ENCODE measurements at places on chromosomes 3 and 15.

GRCh38 chr3:161893972-161894371 is 397.4 kb downstream of the OTOL1 start:
- DNase-seq: no peak

GRCh38 chr15:76382987-76383728 is 46.6 kb downstream of the ISL2 start:
- DNase-seq: no peak

- no peak for DNase-seq
These were observed 662.3 kb downstream of the NR2F2 start for GRCh38 chr15:96992817-96993216.

- DNase-seq: no peak
These were observed 55.3 kb upstream of the SLC6A1 start for GRCh38 chr3:10937141-10937825.

DNA sequence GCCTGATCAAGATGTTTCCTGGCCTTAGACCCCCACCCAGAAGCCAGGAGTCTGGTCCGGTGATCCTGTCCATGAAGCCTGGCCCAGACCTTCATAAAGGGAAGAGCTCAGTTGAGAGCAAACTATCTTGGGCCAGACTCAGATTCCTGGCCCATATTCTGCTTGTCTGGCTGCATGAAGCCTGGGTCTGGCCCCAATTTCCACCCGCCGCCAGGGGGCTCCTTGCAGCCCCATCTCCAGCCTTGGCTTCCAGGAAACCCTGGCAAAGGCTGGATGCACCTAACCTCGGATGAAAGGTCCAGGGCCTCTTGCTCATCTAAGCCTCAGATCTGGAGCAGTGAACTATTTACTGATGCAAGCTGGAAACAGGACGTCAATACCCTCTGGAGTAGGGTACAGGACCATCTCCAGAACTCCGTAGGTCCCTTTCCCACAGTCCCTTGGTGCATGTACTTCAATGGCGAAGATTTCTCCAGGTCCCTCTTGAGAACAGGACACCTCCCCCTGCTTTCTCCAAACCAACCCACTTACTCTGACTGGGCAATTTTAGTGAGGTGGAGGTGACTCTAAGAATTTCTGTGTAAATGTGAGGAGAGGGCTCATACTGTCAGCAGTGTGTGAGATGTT is 5.6 kb downstream of the FOXL2 start:
- no peak for DNase-seq

DNA sequence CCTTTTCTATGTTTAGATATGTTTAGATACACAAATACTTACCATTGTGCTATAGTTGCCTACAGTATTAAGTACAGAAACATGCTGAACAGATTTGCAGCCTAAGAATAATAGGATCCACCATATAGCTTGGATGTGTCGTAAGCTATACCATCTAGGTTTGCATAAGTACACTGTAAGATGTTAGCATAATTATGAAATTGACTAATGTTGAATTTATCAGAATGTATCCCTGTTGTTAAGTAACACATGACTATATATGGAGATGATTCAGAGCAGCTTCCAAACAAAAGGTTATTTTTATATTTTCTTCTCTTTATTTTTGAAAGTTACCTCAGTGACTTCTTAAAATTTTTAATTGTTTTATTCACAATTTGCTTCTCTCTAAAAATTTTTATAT is 2.4 kb downstream of the SLC28A2 start:
- no peak for DNase-seq

DNA sequence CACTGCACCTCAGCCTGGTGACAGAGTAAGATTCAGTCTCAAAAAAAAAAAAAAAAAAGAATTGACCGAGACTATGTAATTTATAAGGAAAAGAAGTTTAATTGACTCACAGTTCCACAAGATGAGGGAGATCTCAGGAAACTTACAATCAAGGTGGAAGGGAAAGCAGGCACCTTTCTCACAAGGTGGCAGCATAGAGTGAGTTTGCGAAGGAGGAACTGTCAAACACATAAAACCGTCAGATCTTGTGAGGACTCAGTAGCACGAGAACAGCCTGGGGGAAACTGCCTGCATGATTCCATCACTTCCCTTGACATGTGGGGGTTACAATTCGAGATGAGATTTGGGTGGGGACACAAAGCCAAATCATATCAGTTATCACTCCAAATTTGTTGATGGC is 380.9 kb downstream of the EDEM1 start:
- no peak for DNase-seq

DNA sequence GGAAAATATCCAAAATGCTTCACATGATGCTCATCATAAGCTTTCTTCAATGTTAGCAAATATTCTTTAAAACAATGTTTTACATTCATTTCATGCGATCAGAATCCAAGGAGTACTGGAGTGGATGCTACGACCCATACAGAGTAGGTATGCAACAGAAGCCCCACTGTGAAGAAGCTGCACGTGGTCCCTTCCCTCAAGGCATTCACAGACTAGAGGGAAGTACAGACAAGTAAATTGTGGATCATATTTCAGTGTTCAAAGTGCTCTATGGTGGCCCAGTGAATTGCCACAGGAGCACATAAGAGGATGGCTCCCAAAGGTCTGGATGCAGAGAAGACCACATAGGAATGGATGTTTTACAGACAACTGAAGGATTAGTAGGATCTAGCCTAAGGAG is 789.9 kb downstream of the IGSF11 start:
- DNase-seq: no peak

- DNase-seq: no peak
These were observed 54.3 kb downstream of the DGKG start for GRCh38 chr3:186307594-186308221.
